Activated CD8-positive, alpha-beta memory T cell treated with anti-CD3 and anti-CD28 coated beads, Interleukin-2, amount 10 ng/mL, durations not matched to agents 7 days and 5 days (primary cell): ENCODE measurements at places on chromosomes 5 and 9.

- no peak for DNase-seq
These were observed 210.1 kb downstream of the ERCC6L2 start for GRCh38 chr9:96085491-96086143.

- DNase-seq: no peak
These were observed 55.3 kb downstream of the ZNF366 start for GRCh38 chr5:72451741-72452505.

DNA sequence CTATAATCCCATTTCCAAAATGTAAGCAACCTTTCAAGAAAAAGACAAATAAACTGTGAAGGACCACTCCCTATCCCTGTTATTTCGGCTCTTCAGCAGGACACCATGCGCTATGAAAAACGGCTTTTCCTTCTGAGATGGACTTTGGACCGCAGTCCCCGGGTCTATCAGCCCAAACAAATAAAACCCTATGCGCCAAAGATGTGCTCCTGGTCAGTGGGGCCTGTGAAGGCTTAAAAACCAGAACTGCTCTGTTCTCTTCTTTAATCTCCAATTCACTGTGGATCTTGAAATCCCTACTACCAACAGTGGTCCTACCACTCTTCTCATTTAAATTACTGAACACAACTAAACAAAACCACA, 33.3 kb downstream of the RAPGEF1 start:
- no peak for DNase-seq

- DNase-seq: no peak
These were observed 58.2 kb downstream of the DRD1 start for GRCh38 chr5:175385691-175386362.

- DNase-seq: no peak
These were observed 39.9 kb upstream of the RNF130 start for GRCh38 chr5:180111273-180112002.

- no peak for DNase-seq
These were observed 136.3 kb upstream of the ASTN2 start for GRCh38 chr9:117551171-117551570.

DNA sequence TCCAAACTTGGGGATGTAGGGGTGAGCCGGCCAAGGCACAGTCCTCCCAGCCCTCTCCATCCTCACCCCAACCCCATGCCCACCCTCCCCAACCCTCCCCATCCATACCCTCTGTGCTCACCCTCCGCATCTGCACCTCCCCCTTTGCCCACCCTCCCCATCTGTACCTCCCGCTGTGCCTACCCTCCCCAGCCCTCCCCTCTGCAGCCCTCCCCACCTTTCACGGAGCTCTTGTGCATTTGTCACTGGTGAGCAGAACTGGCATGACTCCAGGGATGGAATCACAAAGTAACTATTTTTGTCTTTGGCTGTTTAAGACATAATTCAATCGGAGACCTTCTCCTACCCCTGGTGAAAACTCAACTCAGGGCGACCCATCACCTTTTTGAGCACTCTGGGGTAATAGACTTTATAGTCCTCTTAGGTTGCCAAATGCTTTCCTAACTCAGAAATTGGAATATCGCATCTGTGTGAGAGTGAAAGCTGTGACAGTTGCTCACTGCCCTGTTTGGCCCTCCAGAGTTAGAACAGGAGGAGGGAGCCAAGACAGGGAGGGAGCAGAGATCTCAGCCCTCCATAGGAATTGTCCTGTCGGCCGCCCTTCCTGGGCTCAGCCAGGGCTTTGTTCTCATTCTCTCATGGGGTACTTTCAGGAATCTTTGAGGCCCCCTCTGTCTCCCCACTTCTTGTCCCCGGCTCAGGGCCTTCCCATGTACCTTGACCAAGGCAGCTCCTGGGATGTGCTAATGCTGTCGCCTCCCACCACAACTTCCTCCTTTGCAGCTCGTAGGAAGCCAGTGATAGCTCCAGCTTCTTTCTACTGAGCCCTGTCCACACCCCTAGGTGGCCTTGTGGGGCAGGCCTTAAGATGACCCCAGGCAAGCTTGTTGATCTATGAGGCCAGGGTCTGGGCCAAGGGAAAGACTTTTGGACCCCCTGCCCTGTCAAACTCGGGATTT, 36.2 kb downstream of the OTULIN start:
- DNase-seq: no peak

GRCh38 chr9:5518171-5518936, 8.0 kb downstream of the PDCD1LG2 start:
- no peak for DNase-seq

- peak; percentile 57 for DNase-seq
These were observed 58.4 kb downstream of the PCSK1 start for GRCh38 chr5:96374653-96375052.

GRCh38 chr5:124888050-124888506, 141.6 kb upstream of the ZNF608 start:
- no peak for DNase-seq

GRCh38 chr5:44987026-44987425, 178.3 kb downstream of the MRPS30 start:
- DNase-seq: no peak

DNA sequence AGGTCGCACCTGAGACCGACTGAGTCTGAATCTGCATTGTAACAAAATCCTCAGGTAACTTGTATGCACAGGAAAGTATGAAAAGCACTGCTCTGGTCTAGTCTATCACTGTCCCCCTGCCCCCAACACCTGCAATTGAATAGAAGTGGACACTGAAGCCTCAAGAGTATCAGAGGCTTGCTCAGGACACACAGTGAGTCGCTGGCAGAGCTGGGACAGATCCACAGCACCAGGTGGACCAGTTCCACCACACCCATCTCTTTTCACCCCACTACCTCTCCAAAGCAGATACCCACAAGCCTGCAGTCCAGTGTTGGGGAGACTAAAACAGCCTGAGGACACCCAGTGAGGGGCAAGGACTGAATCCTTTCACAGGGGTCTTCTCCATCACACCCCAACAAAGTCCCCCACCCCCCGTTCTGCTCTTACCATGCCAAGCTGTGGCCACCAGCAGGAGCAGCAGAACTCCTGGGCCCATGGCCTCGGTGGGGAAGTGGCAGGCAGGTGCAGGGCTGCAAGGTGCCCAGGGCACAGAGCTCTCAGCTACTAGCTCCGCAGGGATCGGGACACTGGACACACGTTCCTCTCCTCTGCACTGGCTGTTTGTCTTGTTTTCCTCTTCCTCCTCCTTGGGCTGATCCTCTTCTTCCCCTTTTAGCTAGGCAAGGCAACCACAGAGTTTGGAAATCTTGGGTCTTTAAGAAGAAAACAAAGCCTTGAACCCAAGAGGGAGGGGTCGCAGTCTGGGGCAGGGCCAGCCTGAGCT, at the start of gene CSF1R:
Gene CSF1R (minus strand): TSS at position 605 of the 766 bp plus-strand sequence. CDS start 127 bp downstream, at position 478.
- DNase-seq: no peak

- DNase-seq: peak; percentile 81
These were observed 446 bp downstream of the FBXL17 start for GRCh38 chr5:108381350-108381953.

DNA sequence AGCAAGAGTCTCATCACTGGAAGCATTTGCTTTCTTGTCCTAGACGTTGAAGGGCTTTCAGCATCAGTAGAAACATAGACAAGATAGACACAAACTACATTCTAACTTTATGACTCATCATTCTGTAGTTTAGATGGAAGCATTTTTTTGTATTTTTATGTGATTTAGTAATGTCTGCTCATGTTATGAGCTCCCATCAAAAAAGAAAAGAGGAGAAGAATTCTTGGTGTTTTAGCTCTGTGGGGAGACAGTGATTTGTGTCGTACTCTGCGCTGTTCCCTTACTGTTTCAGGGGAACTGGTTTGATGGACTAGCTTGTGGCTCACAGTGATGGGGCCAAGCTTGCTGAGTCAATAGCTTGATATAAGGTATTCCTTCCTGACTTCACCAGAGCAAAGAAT, 159.2 kb upstream of the WWC1 start:
- no peak for DNase-seq

DNA sequence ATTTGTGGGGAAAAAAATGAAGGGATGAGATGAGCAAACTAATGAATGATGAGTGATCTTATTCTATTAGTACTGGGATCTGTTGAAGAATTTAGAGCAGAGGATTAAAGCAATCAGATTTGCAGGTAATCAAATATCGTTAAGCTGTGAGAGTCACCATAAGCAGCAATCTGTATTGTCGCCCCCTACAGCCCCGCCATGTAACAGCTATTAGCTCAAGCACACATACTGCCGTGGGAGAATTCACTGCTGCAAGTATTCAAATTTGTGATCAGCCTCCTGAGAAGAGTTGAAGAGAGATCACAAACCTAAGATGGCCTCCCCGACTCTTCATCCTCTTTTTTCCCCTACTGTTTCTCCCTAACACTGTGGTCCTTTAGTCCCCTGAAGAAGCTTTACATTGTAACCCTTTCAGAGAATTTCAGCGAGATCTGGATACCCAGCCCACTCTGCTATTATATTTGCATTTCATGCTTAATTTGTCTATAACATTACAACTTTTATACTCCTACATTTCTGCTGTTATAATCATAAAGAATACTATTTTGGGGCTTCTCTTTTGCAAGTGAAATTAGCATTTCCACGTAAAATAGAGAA, 28.5 kb upstream of the PHF24 start:
- DNase-seq: no peak

DNA sequence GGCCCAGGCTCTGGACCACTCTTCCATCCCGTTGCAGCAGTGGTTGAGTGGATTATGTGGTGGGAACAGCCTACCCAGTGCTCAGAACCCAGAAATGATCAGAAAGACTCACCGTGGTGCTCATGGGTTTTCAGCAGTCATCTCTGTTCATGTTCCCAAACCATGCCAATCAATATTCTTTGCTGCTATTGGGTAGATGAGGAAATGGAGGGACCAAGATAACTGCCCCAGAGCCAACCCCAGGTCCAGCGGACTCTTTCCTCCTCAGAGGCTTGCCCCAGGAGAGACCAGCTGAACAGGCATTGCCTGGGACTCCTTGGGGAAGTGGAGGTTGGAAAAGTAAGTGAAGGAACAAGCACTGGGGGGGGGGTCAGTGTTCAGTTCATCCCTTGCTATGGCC, 38.1 kb downstream of the ALG2 start:
- DNase-seq: no peak

- DNase-seq: no peak
These were observed 1166.5 kb upstream of the CDH18 start for GRCh38 chr5:21154526-21154925.

DNA sequence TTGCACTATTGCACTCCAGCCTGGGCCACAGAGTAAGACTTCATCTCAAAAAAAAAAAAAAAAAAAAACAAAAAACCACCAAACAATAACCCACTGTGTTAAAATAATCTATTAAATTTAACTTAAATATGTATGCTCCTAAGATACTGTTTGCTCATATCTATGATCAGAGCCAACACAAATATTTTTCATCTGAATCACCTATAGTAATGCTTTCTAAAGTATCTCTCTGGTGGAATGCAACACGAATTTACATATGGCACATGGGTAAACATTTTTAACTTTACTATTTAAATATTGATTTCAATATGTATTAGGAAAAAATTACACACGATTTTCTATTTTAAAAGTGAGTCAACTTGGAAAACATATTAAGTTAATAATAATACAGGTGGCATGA, 196.4 kb downstream of the RFX3 start:
- no peak for DNase-seq

- no peak for DNase-seq
These were observed 23.8 kb upstream of the SPTAN1 start for GRCh38 chr9:128528445-128529160.

- no peak for DNase-seq
These were observed 35.9 kb upstream of the IRX4 start for GRCh38 chr5:1918488-1919208.
